ENCODE measurements at places on chromosomes 6 and 20.

DNA sequence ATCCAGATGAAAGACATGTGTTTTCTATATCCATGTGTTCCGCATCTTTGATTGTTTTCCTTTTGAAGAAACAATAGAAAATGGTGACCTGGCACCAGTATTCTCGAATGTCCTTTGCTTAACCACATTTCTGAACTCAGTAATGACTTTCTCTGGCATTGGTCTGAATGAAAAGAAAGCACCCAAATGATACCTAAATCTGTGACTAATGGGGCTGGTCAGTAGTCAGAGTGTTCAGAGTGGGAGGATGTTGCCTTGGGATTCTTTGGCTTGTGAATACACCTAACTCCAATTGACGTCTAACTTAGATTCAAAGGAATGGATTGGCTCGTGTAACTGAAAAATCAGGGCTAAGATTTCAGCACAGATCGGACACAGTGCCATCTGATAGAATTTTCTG lies 27.1 kb downstream of the PARD6B start:
- DNase-seq = no peak
- no peak overlapping the region for H3K4me3 ChIP-seq
- H3K27ac ChIP-seq = no peak overlapping the region
- H3K4me1 ChIP-seq = peaks cover 12% of the 10 kb centered on the region

GRCh38 chr6:49541210-49541724 lies 9.2 kb upstream of the C6orf141 start:
- H3K27ac ChIP-seq = no peak overlapping the region
- H3K4me1 ChIP-seq = no peaks in the 10 kb centered on the region
- no peaks in the 10 kb centered on the region for H3K36me3 ChIP-seq
- DNase-seq = peak; percentile 90
- no peak overlapping the region for H3K4me3 ChIP-seq

DNA sequence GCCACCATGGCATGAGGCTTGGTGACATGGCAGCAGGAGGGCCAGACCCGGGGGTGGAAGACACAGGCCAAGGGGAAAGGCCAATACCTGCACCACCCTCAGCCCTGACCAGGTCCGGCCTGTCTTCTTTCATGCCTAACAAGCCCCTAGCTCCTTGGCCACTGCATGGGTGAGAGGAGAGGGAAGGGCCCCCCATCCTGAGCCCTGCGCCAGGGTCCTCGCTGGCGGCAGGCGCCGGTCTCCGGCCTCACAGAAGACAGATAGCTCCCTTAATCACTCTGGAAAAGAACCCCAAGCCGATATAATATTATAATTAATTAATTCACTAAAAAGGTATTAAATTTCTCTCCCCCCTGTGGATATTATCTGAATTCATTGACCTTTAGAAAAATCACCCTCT lies 41.4 kb downstream of the MDFI start:
- peaks cover 13% of the 10 kb centered on the region for H3K36me3 ChIP-seq
- peaks cover 25% of the 10 kb centered on the region for H3K27me3 ChIP-seq
- DNase-seq = no peak
- H3K4me1 ChIP-seq = peaks cover 22% of the 10 kb centered on the region
- H3K4me3 ChIP-seq = no peak overlapping the region
- H3K27ac ChIP-seq = no peak overlapping the region

DNA sequence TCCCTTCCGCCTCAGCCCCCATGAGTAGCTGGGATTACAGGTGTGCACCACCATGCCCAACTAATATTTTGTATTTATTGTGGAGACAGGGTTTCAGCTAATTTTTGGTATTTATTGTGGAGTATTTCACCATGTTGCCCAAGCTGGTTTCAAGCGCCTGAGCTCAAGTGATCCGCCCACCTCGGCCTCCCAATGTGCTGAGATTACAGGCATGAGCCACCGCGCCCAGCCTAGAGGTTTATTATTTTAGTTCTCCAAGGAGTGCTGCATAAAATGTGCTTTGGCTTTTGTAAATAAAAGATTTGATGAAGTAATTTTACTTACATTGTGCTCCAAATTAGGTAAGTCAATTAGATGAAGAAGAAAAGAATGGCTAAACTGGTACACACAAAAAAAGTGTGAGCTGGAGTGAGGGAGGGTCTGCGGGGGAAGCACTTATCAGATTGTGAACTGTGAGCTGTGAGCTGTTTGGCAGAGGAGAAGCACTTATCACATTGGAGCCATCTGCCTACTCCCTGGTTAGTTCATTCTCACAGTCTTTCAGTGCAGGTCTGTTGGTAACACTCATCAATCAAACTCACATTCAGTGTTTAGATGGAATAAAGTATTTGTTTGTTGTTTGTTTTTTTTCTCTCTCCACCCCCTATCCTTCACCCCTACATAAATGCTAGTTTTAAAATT lies 398.0 kb downstream of the EPHA7 start:
- DNase-seq = no peak
- H3K4me1 ChIP-seq = no peaks in the 10 kb centered on the region
- no peak overlapping the region for H3K4me3 ChIP-seq
- H3K27me3 ChIP-seq = no peaks in the 10 kb centered on the region
- no peak overlapping the region for H3K27ac ChIP-seq

GRCh38 chr20:33477386-33478234 lies 12.3 kb upstream of the CBFA2T2 start:
- no peak overlapping the region for H3K4me3 ChIP-seq
- H3K27ac ChIP-seq = no peak overlapping the region
- no peaks in the 10 kb centered on the region for H3K4me1 ChIP-seq
- peaks cover 20% of the 10 kb centered on the region for H3K27me3 ChIP-seq
- H3K36me3 ChIP-seq = no peaks in the 10 kb centered on the region

- no peaks in the 10 kb centered on the region for H3K27me3 ChIP-seq
- peaks cover 9% of the 10 kb centered on the region for H3K4me1 ChIP-seq
- no peak overlapping the region for H3K27ac ChIP-seq
- H3K4me3 ChIP-seq = no peak overlapping the region
- no peak for DNase-seq
These were observed 16.8 kb downstream of the CASS4 start for GRCh38 chr20:56428881-56429280.

GRCh38 chr6:1322696-1323219 lies 10.9 kb downstream of the FOXQ1 start:
- no peaks in the 10 kb centered on the region for H3K4me1 ChIP-seq
- H3K4me3 ChIP-seq = no peak overlapping the region
- H3K27ac ChIP-seq = no peak overlapping the region
- peak; percentile 16 for DNase-seq
- H3K36me3 ChIP-seq = no peaks in the 10 kb centered on the region

DNA sequence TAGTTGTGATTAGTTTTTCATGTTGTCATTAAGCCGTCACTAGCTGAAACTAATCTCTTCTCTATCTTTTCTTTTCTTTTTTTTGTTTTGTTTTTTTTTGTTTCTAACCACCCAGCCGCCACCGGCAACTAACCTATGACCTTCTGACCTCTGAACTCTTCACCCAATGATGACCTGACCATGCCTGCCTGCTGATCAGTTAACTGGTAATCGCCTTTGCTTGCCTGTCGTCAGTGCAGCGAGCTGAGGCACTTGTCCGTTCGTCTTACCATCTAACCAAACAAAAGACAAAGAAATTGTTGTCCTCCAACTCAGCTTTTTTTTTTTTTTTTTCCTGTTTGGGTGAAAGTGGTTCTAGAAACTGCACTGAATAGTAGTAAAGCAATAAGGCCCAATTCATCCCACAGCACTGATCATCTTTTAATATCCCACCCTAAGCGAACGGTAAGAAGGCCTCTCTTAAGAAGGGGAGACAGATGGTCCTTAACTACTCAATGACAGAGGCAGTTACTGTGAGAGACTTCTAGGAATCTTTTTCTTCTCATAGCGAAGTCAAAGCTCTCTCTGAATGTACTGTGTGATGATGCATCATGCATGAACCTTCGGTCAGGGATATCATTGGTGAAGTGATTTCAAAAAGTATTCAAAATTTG lies 156.2 kb downstream of the QKI start:
- no peak overlapping the region for H3K4me3 ChIP-seq
- H3K27ac ChIP-seq = no peak overlapping the region
- DNase-seq = no peak
- no peaks in the 10 kb centered on the region for H3K27me3 ChIP-seq

DNA sequence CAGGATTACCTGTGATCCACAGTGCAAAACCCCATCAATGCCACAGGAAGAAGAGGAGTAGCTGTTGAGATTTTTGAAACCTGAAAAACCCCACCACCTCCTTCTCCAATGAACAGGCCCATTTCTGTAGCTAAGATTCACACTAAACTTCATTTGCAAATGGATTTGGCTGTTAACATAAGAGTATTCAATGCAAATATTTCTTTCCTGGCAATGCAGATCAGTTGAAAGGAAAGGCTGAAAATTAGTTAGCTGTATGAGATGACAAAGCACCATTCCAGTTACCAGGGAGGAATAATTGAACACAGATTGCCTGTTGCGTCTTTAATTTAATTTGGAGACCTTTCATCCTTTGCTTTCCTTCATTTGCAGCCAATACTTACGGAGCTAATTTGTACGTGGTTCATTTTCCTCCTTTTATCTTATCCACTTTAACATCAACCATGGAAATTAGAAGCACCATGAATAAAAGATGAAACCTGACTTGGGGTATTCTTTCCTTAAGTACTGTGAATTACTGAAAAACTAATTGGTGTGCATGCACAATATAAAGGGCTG lies 4.2 kb downstream of the B3GAT2 start:
- H3K36me3 ChIP-seq = no peaks in the 10 kb centered on the region
- peaks cover 21% of the 10 kb centered on the region for H3K4me1 ChIP-seq
- no peak overlapping the region for H3K4me3 ChIP-seq
- no peak overlapping the region for H3K27ac ChIP-seq
- no peak for DNase-seq
- H3K27me3 ChIP-seq = peaks cover 36% of the 10 kb centered on the region

- no peaks in the 10 kb centered on the region for H3K36me3 ChIP-seq
- no peak overlapping the region for H3K4me3 ChIP-seq
- H3K27me3 ChIP-seq = no peaks in the 10 kb centered on the region
- no peaks in the 10 kb centered on the region for H3K4me1 ChIP-seq
- no peak overlapping the region for H3K27ac ChIP-seq
- DNase-seq = no peak
These were observed 166.1 kb upstream of the OLIG3 start for GRCh38 chr6:137660296-137660731.

GRCh38 chr6:148892247-148892646 lies 145.4 kb downstream of the UST start:
- H3K27me3 ChIP-seq = no peaks in the 10 kb centered on the region
- H3K4me1 ChIP-seq = no peaks in the 10 kb centered on the region
- H3K36me3 ChIP-seq = no peaks in the 10 kb centered on the region
- no peak overlapping the region for H3K4me3 ChIP-seq
- no peak for DNase-seq
